Right cardiac atrium (tissue), 5 donors: ENCODE measurements at places on chromosomes 16 and 17. TPM values are rescaled to one million over a fixed set of nuclear protein-coding genes. Genes with fewer than 3 reads are reported as not detected.

- no peak for DNase-seq
Observed at GRCh38 chr17:63911657-63912100, 621 bp upstream of the CSHL1 start.

GRCh38 chr16:17301593-17302135 lies 169.1 kb downstream of the XYLT1 start:
- DNase-seq, result no peak

DNA sequence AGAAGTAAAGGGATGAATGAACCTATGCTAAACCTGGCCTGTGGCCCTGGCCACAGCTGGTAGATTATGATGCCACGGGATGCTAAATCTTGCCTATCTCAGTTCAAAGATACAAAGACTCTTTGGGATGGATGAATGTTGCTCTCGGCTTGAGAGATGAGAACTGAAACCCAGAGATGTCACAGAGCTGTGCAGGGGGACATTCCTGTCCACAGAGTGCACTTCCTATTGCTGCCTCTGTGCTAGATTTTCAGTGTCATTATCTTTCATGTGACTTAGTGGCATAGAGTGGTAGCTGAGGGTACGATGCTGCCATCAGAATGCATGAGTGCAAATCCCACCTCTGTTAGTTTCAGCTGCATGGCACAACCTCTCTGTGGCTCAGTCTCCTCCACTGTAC lies 2.3 kb upstream of the MT1M start:
- DNase-seq, result no peak

DNA sequence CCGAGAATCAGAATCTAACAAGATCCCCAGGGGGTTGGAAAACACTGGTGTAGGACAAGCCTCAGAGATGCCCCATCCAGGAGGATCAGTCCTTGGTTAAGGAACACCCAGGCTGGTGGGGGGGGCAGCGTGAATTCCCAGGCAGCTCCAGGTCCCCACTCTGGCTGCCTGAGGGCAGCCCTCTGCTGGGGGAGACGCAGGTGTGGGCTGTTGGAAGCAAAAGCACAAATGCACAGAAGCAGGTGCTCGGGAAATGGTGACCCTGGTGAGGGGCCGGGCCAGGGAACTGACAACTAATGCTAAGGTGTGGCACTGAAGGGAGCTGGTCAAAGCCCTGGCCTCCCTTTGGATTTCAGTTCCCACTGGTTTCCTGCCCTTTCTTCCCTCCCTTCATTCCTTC lies 140.8 kb upstream of the CDH5 start:
- DNase-seq, result no peak

- DNase-seq, result no peak
Observed at GRCh38 chr16:19718624-19718965, 524 bp downstream of the IQCK start.

DNA sequence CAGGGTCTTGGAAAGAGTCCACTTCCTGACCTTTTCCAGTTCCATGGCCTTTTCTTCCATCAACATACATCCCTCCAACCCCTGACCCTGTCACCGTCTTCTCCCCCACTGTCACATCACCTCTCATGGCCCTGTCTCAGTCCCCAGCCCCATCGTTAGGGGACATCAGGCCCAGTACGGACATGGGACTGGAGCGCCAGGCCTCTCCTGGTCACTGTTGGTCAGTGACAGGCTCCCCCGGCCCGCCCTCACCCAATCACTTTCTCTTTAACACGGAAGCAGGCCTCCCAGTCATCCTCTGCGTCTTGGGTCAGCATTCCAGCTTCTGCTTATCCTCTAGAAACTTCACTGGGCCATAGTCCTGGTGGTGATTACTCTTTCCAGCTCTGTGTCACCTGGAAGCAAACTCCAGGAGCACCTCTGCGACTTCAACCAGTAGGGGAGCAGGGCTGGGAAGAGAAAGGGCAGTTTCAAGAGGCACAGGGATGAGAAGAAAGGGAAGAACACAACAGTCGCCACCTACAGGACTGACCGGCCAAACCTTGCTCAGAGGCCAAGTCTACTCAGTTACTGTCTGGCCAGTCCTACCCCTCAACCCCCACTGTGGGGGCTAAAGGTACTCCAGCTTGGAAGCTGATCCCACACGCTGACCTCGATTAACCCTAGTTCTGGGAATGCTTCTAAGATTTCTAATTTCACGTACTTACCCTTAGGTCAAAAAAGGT lies 15.9 kb upstream of the ICAM2 start:
- no peak for DNase-seq

- no peak for DNase-seq
Observed at GRCh38 chr17:37842401-37842800, 81.8 kb upstream of the TBC1D3K start.

GRCh38 chr16:55151561-55152305 lies 172.3 kb upstream of the IRX6 start:
- DNase-seq, result no peak

DNA sequence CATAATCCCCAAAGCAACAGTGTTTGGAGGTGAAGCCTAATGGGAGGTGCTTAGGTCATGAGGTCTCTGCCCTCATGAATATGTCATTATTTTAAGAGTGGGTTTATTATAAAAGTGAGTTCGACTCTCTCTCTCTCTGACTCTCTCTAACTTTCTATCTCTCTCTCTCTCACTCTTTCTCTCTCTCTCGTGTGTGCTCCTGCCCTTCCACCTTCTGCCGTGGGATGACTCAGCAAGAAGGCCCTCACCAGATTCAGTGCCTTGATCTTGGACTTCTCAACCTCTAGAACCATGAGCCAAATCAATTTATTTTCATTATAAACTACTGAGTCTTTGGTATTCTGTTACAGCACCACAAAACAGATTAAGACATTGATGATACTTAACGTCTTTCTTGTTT lies 53.7 kb upstream of the TANC2 start:
- no peak for DNase-seq

DNA sequence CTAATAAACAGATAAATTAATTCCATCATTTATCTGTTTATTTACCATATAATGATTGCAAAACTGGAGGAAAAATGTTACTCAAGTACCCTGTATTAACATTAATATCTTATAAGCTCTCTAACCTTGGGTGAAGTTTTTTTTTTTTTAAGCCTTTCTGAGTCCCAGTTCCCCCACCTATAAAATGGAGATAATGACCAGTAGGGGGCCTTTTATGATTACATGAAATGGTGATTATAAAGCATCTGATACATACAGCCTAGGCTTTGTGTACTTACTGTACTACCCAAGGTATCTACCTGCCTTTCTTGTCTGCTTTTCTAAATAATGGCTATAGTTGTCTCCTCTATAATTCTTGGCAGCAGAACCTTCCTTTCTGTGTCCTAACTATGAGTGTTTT lies 22.6 kb downstream of the LRRC36 start:
- no peak for DNase-seq

GRCh38 chr17:4074831-4075495 lies 67.9 kb downstream of the ZZEF1 start:
- no peak for DNase-seq

DNA sequence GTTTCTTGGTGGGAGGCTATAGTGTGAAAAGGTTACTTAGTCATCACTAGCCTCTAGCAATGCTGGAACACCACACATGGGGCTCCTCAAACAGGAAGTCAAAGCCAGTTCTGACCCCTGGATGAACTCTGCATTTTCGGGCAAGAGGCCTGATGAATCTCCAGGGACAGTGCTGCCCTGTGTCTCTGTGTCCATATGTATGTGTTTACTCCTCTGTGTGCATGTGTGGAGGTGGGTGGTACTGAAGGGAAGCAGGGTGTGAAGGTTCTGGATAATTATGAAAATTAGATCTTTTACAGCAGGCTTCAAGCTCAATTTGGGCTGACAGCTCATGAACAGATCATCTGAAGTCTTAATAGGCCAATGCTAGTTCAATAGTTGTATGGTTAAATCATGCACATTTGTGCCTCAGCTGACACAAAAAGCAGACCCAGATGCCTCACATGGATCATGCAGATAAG lies 133.6 kb downstream of the SNX11 start:
- peak; percentile 67 for DNase-seq

DNA sequence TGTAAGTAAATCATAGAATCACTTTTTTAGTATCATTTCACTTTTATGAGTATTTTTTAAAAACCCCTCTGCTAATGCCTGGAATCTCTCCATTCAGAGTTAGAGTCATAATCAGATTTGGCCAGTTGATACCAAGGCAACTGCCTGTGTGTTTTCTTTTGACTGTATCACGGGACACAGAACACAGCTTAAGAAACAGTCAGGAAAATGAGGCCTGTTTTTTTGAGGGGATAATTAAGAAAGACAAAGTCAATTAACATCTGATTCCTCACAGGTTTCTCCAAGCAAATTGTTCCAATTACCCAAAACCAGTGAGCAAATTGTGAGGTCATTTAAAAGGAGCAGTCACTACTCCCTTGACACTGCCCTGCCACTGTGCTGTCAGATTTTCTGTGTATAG lies 944.5 kb upstream of the SOX9 start:
- DNase-seq, result no peak

- no peak for DNase-seq
Observed at GRCh38 chr17:57441270-57441600, 184.9 kb downstream of the MSI2 start.

DNA sequence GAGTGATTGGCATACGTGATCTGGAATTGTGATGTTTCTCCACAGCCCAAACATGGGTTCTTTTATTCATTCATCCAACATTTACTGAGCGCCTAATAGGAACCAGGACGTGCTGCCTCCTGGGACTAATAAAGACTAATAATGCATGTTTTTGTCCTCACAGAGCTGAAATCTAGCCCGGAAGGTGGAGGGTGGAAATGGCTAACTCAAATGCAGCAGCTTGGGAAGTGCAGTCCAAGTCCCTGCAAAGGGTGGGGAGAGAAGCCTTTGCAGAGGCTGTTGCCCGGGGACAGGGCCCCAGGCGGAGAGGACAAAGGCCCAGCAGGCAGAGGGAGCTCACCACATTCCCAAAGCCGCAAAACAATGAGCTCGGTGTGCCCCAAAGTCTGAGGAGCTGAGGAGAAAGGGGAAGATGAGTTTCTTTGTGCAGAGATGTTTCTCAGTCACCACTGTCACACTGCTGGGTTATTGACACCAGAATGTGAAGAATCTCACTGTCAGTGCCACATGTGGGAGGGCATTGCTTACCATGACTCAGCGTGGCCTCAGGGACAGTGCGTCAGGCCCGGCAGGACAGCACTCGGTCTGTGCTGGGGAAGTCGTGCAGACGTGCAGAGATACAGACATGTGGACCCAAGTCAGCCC lies 118.2 kb upstream of the CHMP6 start:
- no peak for DNase-seq

- peak; percentile 89 for DNase-seq
Observed at GRCh38 chr17:80649672-80650330, 105.2 kb downstream of the RPTOR start.

- DNase-seq, result no peak
Observed at GRCh38 chr16:75614066-75614897, 8.8 kb downstream of the ADAT1 start.

DNA sequence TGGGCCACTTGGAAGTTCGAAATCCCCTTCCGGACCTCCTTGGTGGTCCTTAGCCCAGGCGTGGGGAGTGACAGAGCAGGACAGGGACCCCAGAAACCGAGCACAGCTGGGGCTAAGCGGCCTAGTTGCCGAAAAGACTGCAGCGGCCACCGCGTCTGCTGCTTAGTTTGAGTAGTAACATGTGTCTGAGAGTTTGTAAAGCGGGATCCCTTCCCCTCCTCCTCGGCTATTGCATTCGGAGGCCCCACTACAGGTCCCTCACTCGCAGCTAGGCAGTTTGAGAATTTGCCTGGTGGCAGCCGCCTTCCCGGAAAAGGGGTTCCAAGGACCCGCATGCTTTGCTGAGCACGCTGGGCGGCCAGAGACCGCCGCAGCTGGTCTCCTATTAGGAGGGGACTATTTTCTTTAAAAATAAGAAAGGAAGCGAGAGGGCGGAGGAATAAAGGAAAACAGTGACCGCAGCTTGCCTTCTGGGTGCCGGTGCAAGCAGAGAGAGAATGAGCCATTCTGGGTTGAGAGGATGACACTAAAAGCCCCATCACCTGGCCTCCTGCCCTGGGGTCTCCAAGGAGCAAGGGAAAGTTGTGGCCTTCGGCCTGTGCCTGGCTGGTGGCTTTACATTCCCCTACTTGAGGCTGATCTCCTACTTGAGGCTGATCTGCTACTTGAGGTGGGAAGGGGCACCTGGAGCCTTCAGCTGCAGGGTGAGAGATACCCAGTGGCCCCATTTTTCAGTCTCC lies 1.1 kb upstream of the HOXB5 start:
- DNase-seq, result peak; percentile 18

DNA sequence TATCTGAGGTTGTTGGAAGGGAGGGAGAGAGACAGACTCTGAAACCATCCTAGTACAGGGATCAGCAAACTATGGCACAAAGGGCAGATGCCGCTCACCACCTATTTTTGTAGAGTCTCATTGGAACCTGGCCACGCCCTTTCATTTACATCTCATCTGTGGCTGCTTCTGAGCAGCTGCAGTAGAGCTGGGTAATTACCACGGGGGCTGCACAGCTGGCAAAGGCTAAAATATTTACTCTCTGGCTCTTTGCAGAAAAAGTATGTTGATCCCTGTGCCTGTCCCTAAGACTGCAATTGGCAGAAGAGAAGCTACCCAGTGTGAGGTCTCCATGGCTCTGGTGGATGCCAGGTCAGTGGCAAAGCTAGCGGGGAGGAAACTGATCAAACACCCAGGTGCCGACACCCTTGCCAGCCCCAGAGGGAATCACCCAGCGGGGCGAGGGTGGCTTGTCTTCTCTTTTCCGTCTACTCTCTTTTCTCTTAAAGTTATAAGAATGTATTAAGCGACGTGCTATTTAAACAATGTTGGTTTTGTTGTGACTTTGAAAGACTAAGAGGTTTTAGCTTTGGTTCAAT lies 14.0 kb downstream of the CEP295NL start:
- DNase-seq, result peak; percentile 20

- no peak for DNase-seq
Observed at GRCh38 chr16:72983241-72983640, 64.7 kb downstream of the ZFHX3 start.

DNA sequence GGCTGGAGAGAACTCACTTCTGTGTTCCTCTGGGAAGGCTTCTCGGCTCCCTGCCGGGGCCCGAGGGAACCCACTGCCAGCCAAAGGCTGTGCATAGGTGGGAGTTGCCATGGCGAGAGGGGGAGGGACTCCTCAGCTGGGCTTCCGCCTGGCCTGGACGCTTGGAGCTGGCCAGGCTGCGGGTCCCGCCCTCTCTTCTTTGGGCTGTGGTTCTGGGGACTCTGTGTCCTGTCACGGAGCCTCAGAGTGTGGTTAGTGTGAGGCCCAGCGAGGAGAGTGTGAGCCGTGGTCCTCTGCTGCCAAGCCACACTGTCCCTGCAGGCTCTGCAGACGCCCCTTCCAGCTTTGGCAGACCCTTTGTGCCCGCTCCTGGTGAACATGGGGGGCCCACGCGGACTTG lies 123.1 kb downstream of the OR1D5 start:
- DNase-seq, result peak; percentile 88

DNA sequence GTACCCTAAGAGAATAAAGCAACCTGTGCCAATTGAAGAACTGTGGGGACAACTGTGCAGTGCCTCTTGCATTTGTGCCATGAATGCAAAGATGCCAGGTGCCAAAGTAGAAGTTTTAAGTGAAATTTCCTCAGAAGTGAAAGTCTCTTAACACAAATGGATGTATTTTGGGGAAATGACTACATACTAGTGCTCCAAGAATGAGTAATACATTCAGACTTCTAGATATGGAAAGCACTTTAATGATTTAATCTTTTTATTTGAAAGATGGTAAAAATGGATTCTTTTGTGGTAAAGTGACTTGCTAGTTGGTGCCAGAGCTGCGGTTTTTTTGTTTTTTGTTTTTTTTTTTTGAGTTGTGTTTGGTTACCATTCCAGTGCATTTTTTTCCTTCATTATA lies 15.0 kb downstream of the UTP18 start:
- DNase-seq, result no peak

The KCNJ18 gene
- not detected for total RNA-seq

The OTOP3 gene
- not detected for total RNA-seq

The PRSS8 gene
- total RNA-seq, result 0.15 TPM

The ZNF287 gene
- total RNA-seq, result 11.3 TPM

The KRT31 gene
- not detected for total RNA-seq

The CA7 gene
- not detected for total RNA-seq

The SNTB2 gene
- 20.7 TPM for total RNA-seq
